SK-MEL-5 (cell line): ENCODE measurements at places on chromosomes 12 and 14.

DNA sequence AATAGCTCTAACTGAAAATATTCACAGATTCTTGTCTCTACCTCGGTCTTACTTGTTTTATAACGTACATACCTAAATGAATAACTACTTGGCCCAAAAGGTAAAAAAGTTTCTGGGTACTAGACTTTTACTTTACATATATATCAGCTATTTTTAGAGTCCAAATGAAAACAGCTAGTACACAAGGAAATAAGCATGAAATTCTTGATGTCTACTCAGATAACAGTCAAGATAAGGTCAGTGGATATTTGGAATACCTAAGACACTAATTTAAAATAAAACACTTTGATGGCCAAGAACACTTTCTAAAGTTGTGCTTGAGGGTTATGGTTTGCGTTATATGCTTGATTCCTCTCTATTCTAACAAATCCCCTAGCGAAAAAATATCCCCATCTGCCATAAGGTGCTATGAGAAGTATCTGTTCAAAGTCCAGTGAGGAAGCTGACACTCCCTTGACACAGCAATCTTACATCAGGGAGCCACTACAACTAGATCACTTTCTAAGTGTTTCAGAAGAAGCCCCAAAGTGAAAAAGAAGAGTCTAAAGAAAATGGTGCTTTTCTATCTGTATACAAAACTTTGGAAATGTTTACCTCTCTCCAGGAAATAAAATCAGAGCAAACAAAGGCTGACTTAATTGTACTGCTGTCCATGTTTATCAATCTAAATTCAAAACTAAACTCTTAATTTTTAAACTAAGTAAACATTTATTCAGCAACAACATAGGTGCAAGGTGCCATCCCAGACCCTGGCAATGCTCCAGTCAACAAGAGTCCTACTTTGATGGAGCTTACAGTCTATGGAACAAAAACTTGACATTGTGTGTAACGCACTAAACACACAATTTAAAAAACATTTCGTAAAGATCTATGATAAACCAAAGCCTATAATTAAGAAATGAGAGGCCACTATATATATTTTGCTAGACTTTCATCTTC, 11.7 kb downstream of the PTPN21 start:
- DNase-seq, result no peak

- DNase-seq, result no peak
These were observed 960 bp upstream of the LRFN5 start for GRCh38 chr14:41605550-41606281.

- no peak for DNase-seq
These were observed 53.8 kb downstream of the SETD3 start for GRCh38 chr14:99426813-99427346.

GRCh38 chr12:51333536-51333935, 9.6 kb upstream of the BIN2 start:
- no peak for DNase-seq

DNA sequence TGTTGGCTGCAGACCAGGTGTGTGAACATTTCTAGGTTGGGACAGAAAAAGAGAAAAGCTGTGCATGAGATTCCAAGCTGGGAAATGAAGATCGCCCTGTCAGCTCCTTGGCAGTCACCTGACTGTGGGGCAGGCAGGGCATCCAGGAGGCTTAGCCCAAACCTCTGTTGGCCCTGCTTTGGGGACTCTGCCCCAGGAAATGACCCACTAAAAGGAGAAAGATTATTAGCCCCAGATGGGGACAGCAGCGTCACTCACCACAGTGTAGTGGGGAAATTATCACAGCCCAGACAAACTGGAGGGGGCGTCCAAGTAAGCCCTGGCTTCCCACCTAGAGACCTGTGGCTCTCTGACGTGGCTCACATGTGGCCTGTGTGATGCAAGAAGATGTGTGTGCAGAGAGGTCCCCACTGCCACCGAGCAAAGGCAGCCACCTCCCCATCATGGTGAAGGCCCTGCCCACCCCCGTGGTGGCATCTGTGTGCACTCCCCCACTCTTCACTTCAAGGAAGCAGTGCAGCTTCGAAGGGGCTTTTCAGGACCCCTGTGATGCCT, 39.1 kb downstream of the DIO3 start:
- no peak for DNase-seq
